T-helper 22 cell (primary cell): ENCODE measurements at places on chromosomes 5 and 9.

GRCh38 chr9:84785792-84786547 lies 116.4 kb downstream of the NTRK2 start:
- DNase-seq: no peak

GRCh38 chr9:130451509-130452388 lies 7.0 kb downstream of the ASS1 start:
- DNase-seq: no peak

DNA sequence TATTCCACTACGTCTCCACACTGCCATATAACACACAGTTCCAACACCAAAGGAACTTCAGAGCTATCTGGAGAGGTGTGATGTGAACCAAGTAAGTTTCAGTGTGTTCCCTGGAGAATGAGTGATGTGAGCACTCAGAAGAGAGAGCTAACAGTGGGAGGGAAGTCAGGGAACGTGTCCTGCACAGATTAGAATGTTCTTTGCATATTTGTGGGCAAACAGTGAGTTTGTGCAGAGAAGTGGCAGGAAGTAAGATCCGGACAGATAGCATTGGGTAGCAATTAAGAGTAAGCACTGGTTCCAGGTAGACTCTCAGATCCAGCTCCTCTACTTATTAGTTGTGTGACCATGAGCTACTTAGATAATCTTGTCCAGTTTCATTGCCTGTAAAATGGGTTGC lies 206.4 kb downstream of the PDZD2 start:
- DNase-seq: no peak

DNA sequence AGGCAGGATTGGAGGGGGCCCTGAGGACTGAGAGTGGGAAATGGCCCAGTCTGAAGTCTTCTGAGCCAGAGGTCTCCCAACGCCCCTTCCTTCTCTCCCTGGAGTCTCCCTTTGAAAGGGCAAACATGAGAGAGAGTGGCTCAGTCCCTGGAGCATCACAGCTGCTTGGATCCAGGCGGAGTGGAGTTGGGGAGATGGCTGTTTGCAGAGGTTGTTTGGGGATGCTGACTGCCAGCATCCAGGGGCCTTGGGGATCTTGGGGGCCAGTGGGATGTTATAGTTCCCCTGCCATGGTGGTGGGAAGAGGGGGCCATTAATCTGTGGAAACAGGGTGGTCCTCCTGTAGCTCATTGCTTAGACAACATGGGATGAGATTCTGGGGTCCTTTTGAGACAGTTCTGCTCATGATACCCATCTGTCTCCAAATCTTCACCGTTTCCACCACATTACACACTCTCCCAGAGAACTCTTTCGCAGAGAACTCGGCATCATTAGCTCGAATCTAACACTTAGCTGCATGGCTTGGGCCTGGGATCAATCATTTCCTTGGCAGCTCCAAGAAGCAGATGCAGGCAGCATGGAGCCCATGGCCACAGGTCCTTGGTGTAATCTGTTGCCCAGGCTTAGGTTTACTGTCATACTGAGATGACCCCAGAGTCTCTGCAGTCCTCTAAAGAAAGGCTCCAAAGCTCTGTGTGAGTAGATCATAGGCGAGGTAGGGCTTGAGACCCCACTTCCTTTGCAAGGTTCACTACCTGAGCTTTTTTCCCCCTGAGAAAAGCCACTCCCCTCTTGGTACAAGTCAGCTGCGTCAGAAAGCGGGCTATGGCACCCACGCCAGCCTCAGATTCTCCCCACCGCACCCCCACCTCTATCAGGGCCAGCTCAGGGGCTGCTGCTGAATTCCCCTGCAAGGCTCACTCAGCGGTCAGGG lies 54.4 kb upstream of the SH3PXD2B start:
- no peak for DNase-seq

DNA sequence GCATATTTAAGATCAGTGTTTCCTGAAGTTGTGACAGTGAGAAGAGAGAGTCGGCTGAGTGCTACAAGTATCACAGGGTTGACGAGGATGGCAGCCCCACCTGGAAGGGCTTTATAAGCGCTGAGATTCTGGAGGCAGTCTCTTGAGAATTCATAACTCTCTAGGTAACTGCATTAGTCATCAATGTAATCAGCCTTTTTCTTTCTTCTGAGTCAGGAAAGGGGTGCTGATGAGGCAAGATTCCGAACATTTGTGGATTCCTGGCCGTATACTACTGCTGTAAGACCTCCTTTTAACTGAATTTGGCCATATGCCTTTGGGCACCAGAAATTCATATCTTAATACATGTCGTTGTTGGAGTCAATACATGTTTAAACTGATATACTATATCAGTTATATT lies 6.6 kb upstream of the RNF20 start:
- no peak for DNase-seq

DNA sequence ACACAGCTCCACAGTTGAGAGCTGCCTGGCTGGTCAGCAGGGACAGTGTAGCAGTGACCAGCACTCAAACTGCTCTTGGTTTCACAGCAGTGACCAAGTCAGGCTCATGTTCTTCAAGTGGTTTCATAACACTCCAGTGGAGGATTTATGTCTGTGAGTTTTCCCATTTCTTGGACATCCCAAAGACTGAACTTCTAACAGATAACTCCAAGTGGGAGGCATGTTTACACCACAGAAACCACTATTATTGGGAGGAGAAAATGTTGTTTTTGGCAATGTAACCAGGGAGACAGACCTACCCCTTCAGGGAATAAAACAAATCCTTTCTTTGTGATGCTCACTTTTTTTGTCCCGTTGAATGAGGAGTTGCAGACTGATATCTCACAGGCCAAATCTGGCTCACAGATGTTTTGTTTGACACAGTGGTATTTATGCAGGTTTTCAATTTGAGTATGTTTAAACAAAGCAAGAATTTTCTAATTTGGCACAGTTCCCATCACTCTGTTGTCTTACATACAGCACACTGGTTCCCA lies 141.5 kb downstream of the RMI1 start:
- no peak for DNase-seq

- DNase-seq: no peak
Measured at GRCh38 chr5:179417016-179417415, 71.8 kb upstream of the ADAMTS2 start.

DNA sequence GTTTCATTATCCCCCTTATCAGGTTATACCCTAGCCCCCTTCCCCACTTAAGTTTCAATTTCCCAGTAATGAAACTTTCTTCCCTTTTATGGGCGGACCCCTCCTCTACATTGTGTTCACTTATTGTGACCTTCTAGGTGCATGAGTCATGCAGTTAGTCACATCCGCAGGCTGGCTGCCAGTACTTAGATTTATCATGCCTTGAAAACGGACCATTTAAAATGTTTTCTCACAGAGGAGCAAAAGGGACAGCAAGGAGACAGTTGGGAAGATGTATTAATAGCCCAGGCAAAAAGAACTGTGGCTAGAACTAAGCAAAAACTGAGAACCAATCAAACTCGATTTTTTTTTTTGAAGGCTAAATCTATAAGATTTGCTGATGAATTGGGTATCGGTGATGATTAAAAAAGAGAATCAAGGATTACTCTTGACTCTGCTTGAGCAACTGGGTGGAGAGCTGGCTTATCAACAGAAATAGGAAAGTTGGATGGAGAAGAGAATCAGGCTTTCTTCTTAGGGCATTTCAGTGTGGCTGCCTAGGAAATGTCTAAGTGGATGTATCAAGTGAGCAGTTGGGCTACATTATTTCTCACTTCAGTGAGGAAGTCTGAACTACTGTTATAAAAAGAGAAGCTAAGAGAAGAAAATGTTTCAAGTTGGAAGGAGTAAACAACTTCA lies 615.0 kb downstream of the HINT1 start:
- DNase-seq: no peak

GRCh38 chr5:54470128-54470527 lies 14.6 kb downstream of the HSPB3 start:
- no peak for DNase-seq

GRCh38 chr9:93577975-93578682 lies 1.7 kb downstream of the PHF2 start:
- no peak for DNase-seq

DNA sequence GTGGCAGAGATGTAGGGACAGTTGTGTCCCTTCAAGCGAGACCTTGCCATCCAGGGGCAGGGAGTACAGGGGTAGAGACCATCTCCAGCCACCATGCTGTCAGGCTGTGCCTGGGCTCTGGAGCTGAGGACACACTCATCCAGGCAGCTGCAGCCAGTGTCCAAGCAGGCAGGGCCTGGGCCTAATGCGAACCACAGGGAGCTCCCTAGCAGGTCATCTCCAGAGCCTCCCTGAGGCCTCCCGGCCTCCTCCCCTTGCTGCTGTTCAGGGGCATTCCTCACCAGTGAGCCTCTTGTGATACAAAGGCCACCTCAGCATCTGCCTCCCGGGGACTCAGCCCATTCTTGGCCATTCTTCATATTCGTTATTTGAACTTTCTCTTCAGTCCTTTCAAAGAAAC lies 35.0 kb downstream of the TPPP start:
- no peak for DNase-seq

- DNase-seq: no peak
Measured at GRCh38 chr5:128441941-128442350, 96.1 kb downstream of the FBN2 start.

GRCh38 chr9:114798780-114799427 lies 6.9 kb downstream of the TNFSF15 start:
- DNase-seq: no peak

- no peak for DNase-seq
Measured at GRCh38 chr9:132543960-132544359, 38.4 kb upstream of the BARHL1 start.

GRCh38 chr5:17305017-17305416 lies 87.6 kb downstream of the BASP1 start:
- DNase-seq: no peak

DNA sequence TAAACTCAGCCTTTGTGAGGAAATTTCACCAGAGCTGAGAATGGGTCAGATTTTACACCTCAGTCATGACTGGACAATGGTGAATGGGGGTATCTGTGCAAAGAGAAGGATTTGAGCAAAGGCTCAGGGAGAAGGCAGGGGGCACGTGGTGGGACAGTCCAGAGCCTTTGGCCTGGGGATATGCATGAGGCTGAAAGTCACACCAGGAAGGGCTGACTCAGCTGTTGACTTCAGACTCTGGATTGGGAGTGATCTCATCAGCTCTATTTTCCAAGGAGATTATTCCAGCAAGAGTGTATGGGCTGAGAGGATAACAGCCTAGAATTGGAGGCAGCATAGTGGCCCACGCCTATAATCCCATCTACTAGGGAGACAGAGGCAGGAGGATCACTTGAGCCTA lies 53.6 kb downstream of the SAXO1 start:
- no peak for DNase-seq

GRCh38 chr9:93278144-93278543 lies 94.2 kb downstream of the WNK2 start:
- DNase-seq: no peak

GRCh38 chr5:21709770-21710169 lies 1143.4 kb downstream of the CDH12 start:
- no peak for DNase-seq

DNA sequence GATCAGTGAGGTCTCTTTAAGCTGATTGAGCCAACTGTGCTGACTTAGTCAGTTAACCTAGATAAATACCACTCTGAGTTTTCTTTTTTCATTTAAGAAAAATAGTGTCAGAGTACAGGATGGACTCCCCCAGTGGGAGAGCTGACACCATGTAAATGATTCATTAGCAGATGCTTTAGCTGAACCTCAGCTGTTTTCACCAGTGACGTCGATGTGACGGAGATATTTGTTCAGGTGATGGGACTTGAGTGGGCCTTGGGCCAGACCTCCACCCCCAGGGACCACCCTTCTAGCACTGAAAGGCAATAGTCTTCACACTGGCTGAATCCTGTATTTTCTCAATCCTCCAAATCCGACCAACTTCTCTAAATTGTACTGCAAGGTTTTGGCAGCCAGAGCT lies 196.1 kb downstream of the GAS1 start:
- DNase-seq: no peak

DNA sequence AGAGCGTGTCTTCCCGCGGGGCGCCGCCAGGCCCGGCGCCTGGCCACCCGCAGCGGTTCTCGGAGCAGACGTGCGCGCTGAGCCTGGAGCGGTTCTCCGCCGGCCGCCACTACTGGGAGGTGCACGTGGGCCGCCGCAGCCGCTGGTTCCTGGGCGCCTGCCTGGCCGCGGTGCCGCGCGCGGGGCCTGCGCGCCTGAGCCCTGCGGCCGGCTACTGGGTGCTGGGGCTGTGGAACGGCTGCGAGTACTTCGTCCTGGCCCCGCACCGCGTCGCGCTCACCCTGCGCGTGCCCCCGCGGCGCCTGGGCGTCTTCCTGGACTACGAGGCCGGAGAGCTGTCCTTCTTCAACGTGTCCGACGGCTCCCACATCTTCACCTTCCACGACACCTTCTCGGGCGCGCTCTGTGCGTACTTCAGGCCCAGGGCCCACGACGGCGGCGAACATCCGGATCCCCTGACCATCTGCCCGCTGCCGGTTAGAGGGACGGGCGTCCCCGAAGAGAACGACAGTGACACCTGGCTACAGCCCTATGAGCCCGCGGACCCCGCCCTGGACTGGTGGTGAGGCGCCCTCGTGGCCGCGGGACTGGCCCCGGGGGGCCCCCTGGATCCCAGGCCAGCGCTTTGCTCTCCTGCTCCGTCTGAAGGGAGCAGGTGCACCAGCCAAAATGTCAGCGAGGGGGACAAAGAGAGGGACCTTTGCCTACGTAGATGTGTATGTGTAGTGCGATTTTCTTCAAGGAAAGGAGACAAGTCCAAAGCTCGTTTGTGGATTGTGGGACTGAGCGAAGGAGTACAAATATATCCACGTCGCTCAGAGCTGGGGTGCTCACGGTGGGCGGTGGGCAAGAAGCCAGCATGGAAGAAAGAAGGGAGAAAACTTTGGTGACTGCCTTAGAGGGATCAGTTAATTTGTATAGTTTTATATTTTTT lies 19.5 kb downstream of the BTNL9 start:
- no peak for DNase-seq

GRCh38 chr9:131605770-131606590 lies 60.7 kb downstream of the PRRT1B start:
- DNase-seq: no peak

DNA sequence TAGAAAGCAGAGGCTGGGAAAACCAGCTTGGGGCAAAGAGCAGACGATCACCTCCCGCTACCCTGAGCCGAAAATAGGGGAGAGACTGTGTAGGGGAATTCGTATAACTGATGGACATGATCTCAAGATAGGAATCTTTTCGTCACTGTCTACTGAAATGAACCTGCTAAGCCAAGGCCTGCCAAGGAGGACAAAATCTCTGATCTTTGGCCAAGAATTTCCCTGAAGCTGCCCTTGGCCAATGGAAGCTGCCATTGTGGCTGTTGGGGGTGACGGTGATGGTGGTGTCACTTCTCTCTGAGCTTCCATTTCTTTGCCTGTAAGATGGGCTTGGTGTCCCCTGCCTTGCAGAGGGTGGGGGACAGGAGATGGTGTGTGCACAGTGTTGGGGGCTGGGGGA lies 3.3 kb upstream of the PTGES start:
- no peak for DNase-seq
